ENCODE measurements at places on chromosomes 3 and 15.

- no peak for DNase-seq
These were observed 182.2 kb downstream of the RAP2B start for GRCh38 chr3:153343988-153344782.

DNA sequence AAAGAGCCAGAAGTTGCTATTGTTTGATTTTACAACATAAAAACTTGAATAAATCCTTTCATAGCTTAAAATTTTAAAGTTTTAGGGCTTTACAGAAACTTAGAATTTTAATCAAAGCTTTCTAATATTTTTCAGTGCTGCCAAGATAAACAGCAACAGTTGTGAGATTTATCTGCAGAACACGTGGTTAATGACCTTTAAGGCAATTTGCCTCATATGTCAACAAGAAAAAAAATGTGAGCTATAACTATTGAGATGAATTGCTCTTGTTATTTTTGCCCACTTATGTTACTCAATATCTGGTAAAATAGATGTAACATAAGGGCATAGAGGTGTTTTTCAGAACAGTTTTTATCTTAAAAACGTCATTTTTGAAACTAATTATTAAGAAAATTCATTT, 96.7 kb upstream of the NECTIN3 start:
- DNase-seq: no peak

- no peak for DNase-seq
These were observed 43.4 kb downstream of the TFDP2 start for GRCh38 chr3:142105991-142106390.

DNA sequence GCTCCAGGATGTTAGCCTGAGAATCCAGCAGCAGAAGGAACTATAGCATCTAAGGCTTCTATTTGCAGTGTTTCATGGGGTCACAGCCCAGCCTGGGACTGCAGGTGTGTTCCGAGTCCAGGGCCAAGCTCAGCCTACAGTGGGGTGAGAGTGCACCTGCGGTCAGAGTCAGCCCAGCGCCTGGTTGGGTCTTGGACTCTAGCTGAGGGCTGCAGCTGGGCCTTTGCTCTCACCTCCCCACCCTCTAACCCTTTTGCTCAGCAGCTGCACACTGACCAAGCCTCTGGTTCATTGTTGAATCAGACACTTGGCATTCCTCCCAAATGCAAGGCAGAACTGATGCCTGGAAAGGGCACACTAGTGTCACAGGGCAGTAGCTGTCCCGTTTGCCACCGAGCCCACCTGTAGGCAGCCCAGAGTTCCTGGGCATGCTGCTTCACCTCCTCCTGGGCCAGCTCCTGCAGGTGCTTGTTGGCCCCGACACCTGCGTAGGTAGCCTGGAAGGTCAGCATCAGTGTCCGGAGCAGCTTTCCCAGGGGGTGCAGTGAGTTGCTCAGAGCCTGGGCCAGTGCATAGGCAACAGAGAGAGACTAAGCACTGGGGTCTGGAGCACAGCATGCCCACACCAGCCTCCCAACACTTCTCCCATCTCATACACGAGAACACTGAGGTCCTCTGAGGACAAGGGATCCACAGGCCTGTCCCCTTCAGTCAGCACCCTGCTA, 17.5 kb downstream of the ALS2CL start:
- no peak for DNase-seq

DNA sequence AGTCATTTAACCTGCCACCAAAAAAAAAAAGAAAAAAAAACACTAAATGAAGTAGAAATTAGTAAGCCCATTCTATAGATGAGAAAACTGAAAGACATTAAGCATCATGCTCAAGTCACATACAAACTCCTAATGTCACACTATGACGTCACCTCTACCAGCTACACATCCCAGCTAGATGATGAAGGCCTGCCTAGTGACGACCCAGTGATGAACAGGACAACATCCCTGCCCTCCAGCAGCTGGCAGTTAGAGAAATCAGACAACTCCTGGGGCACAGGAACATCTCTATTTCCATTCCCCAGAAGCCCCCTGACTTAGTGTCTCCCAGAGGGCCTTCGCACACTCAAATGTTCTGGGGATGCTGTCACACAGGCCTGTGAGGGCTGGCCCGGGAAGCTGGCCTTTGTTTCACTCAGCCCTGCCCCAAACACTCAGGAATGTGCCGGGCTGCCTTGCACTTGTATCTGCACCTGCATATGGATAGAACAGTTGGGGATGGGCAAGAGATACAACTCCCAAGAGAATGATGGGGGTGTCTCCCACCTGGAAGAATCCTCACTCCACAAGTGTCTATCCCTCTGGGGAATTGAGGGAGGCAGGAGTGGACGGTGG, 7.0 kb upstream of the HAPLN3 start:
- no peak for DNase-seq

DNA sequence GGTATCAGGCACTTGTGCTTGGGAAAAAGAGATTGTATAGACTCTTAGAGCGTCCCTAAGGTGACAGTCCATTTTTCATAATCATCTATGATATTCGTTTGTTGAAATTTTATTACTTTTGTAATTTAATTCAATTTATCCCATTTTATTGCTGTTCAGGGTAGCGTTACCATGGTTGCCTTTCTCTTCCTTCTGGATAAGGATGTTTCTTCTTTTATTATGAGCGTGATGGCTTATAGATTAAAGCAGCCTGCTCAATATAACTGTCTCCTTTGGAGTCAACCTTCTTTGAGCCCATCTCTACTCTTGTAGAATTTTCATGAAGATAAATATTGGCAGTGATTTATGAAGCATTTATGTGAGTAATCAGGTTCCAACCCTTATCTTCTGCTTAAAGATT, 182.0 kb downstream of the LRTM1 start:
- DNase-seq: no peak

- DNase-seq: no peak
These were observed 3.6 kb upstream of the SMAD6 start for GRCh38 chr15:66698318-66698961.

GRCh38 chr3:13122081-13123012, 49.1 kb upstream of the IQSEC1 start:
- DNase-seq: no peak

DNA sequence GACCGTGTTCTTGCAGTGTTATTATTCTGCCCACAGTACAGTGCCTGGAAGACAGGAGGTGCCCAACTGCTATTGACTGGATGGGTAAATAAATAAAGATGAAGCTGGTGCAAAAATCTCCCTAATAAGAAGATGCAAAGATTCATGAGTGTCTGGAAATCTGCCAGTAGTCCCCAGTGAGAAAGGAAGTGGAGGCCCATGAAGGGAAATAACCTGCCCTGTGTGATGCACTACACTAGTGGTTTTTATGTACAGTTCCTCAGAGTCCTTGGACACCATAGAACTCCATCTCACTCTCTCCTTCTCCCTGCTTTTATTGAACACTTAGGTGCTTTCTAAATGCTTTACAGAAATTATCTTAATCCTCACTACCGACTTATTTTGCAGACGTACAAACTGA, 8.3 kb upstream of the SUCLG2 start:
- DNase-seq: no peak

DNA sequence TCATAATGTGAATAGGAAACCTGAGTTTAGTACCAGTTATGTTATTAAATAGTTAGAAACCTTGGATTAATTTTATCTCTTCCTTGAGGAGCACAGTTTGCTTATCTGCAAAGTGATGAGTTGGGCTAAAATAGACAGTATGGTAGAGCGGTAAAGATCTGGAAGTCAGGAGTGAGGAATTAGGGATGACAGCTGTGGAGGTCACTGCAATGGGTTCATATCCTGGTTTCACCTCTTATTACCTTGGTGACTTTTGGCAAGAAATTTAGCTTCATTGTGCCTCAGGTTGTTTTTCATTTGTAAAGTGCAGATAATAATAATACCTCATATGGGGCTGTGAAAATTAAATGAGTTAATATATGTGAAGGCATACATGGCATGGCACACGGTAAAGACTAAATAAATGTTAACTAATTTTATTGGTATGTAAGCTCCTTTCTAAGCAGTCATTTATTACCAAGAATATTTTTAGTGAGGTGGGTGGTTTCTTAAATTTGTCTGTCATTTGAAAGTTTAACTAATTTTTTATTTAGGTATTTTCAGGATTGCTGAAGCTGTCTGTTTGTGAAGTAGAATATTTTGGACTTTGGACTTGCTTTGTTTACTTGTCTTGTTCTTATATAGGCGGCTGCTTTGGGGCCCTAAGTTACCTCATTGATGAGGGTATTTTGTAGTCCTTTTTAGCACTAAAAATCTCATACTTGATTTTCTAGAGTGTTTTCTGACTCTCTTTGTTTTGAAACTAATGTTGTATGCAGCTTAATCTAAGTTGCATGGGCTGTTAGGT, 41.8 kb downstream of the SLMAP start:
- no peak for DNase-seq

- DNase-seq: no peak
These were observed 50.3 kb upstream of the SNRK start for GRCh38 chr3:43236008-43236407.

DNA sequence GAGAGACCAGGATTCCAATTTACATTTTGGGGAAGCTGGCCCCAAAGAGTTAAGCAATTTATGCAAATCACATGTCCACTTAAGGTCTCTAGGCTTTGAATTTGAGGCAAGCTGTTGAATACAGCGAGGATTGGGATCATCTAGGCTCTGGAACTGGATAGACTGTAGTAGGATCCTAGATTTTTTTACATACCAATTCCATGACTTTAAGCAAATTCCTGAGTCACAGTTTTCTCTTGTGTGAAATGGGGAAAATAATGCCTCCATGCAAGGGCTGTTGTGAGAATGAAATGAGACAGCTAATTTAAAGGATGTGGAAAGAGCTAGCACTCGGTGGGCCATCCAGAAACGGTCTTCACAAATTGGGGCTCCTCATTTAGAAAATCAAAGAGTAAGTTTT, 103.4 kb downstream of the MINAR1 start:
- no peak for DNase-seq

DNA sequence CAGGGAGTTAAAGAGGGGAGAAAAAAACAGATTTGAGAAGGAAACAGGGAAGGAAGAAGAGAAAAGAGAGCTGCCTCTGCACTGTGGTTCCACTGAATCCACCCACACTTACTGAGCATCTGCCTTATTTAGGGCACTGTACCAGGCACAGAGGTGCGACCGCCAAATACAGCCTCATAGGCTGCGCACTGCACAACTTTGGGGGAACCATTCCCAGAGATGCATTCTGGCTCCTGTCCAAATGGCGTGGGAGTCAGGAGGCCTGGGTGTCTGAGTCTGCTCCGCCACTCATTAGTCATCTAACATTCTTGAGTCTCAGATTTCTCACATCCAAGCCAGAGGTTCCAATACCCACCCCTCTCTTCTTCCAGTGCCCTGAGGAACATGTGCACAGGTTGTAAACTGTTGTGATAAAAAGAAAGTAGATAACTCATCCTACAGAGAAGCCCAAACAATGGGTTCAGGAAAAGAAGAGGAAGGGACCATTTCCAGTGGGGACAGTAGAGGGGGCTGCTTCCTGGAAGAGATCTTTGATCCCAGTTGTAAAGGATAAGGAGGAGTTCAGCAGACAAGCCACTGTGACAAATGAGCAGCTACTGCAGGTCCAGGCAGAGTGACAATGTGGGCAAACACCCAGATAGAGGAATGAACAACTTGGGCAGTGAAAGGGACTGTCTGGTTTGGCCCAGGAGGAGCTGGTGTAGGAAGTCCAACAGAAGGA, 254.6 kb downstream of the UACA start:
- no peak for DNase-seq

DNA sequence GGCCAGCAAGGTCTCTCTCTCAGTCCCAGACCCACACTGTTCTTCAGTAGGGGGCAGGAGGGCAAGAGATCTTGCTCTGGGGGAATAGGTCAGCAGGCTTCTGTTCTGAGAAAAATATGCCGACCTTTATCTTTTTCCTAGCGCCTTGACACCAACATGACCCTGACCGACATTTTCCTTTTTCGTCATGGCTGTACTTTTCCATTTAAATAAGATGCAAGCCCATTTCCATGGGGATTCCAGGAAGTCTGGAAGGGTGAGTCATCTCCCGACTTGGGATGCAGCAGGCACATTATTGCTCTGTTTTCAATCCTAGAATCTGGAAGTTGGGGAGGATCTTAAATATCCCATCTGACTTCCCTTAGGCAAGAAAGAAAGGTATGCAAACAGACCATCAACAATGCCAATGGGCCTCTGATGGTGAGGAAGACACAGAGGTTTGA, 261.5 kb upstream of the LRTM1 start:
- no peak for DNase-seq

GRCh38 chr3:72768481-72768880, 79.8 kb downstream of the SHQ1 start:
- no peak for DNase-seq

DNA sequence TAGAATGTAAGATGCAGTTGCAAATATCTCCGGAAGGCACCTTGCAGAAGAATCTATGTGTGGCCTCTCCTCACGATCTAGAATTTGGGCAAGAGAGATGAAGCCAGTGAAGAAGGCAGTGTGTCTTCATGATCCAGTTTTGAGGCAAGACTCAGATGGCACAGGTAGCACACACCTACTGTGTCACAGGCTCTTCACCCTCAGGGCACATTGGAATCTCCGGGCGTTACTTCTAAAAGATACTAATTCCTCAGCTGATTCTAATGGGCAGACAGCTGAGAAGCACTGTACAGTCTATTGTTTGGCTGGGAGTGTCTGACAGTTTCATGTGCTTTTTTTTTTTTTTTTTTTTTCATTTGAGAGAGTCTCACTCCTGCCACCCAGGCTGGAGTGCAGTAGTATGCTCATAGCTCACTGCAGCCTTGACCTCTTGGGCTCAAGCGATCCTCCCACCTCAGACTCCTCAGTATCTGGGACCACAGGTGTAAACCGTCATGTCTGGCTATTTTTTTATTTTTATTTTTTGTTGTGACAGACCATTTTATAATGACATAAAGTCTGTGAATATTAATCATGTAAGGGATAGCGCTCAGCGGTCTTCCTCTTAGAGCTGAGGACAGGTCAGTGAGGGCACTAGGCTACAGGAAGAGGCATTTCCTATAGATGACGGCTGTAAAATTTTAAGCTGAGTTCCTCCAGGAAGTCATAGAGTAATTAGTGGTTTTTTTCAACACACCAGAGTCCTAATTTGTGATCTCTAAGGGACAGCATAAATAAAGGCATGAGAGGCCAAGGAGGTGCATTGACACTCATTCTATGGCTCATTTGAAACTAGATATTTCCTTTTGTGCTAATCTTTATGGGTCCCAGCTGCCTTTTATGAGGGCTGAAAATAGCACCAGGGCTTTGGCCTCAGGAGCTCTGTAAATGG, 4.0 kb downstream of the C3orf52 start:
- no peak for DNase-seq

GRCh38 chr3:116841003-116841735, 131.6 kb downstream of the TUSC7 start:
- no peak for DNase-seq

DNA sequence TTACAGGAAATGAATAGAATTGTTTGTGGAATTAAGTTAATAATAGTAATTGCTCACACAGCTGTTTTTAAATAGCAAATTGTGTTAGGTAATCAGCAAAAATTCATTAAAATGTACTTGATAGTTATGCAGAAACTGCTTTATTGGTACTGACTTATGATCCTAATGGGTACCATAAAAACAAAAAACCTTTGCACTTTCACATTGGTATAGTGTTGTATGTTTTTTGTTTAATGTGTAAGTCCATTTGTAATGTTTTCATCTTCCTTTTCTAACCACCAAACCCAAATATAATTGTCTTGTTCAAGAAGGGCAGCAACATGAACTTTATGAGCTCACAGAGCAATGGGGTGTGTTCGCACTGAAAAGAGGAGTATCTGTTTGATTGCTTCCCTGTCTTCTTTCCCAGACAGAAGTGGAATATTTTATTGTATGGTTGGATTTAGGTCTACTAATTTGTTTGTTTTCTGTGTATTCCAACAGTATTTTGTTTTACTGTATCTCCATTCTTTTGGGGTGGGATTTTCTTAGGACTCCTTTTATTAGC, 135.8 kb downstream of the TCF12 start:
- no peak for DNase-seq

- no peak for DNase-seq
These were observed 191.4 kb upstream of the HES1 start for GRCh38 chr3:193944518-193944884.
